H7 (cell line): ENCODE measurements at places on chromosomes 2 and 18. TPM values are rescaled to one million over a fixed set of nuclear protein-coding genes. Genes with fewer than 3 reads are reported as not detected.

DAW1 gene
- total RNA-seq, result 0.10 TPM in 1 of 2 replicates, not detected in the other

TMEM150A gene
- total RNA-seq, result 15.7 and 17.9 TPM in 2 replicates

ARMC9 gene
- 25.0 and 33.6 TPM in 2 replicates for total RNA-seq

DLX2 gene
- not detected in 2 replicates for total RNA-seq

CEBPZ gene
- total RNA-seq, result 74.2 and 111 TPM in 2 replicates

AKAIN1 gene
- total RNA-seq, result not detected in 2 replicates

RUFY4 gene
- total RNA-seq, result not detected in 2 replicates

C18orf54 gene
- total RNA-seq, result 10.3 and 13.4 TPM in 2 replicates

FKBP1B gene
- total RNA-seq, result 40.5 and 43.5 TPM in 2 replicates

EGR4 gene
- total RNA-seq, result 0.04 TPM in 1 of 2 replicates, not detected in the other

SERPINB7 gene
- total RNA-seq, result not detected in 2 replicates

CDKL4 gene
- 0.41 TPM in 1 of 2 replicates, not detected in the other for total RNA-seq

SEPTIN10 gene
- 57.5 and 65.4 TPM in 2 replicates for total RNA-seq

RAPGEF4 gene
- 0.69 and 0.78 TPM in 2 replicates for total RNA-seq

CAPN13 gene
- total RNA-seq, result 0.55 and 2.3 TPM in 2 replicates

LCLAT1 gene
- total RNA-seq, result 9.6 and 10.5 TPM in 2 replicates

KCNIP3 gene
- total RNA-seq, result 0.48 and 3.2 TPM in 2 replicates

LHCGR gene
- 0.22 TPM in 1 of 2 replicates, not detected in the other for total RNA-seq

FBLN7 gene
- total RNA-seq, result 0.04 and 0.38 TPM in 2 replicates

GAREM2 gene
- total RNA-seq, result 7.2 and 9.5 TPM in 2 replicates
